ENCODE measurements at places on chromosomes 2 and 18.

GRCh38 chr2:28956890-28957289 is 24.2 kb upstream of the TOGARAM2 start:
- DNase-seq = no peak

DNA sequence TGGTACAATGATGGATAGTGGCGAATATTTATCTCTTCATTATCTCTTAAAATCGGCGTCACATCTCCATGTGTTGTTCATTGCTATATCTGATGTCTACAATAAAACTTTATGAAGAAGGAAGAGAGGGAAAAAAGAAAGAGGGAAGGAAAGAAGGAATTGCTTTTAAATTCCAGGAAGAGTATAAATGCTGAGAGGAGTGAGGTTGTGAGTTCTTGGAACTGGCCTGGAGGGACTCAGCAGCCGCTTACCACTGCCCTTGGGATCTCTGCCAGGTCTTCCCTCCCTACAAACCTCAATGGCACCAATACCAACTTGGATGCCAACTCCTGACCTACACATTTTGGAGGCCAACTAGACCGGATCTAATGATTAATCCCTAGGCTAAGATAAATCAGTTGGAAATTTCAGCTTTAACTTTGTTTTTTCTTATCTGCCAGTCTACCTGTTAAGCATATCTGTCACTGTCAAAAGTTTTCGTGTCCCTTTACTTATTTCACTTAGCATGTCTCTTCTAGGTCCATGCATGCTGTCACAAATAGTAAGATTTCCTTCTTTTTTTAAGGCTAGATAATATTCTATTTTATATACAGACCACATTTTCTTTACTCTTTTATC is 9.8 kb downstream of the SCN9A start:
- no peak for DNase-seq

DNA sequence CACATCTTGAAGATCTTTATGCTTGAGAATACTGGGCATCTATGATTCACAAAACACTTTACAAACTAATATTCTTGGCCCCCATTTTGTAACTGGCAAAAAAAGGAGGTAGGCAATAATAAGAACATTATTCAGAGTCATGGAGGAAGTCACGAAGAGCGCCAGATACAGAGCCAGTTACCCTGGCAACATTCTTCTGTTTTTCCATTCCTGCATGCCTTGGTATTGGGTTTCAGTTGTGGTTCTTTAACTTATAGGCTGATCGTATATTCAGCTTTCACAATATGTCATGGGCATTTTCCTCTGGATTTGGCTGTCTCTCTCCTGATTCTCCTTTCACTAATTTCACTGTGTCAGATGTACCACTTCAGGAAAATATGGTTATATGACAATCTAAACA is 234.7 kb downstream of the HRH4 start:
- no peak for DNase-seq

DNA sequence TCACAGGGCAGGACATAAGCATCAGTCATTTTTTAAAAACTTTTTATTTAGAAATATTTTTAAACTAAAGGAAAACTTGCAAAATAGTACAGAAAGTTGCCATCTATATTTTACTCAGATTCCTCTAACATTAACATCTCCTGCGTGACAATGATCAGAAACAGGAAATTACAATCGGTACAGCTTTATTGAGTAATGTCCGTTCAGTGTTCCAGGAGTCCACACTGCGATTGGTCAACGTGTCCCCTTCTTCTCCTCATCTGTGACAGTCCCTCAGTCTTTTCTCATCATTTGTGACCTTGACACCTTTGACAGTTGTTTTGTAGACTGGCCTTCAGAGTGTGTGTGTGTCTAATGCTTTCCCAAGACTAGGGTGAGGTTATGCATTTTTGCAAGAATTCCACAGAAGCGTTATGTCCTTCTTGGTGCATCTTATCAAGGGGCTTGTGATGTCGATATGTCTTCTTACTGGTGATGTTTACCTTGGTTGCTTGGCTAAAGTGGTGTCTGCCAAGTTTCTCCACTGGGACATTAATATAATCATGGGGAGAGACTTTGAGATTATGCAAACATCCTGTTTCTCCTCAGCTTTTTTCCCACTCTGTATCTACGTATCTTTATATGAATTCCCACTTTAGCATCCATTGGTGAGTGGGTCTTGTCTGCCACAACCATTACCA is 21.4 kb upstream of the TMEM177 start:
- DNase-seq = no peak

- no peak for DNase-seq
These were observed 71.8 kb downstream of the GDF7 start for GRCh38 chr2:20738772-20739171.

DNA sequence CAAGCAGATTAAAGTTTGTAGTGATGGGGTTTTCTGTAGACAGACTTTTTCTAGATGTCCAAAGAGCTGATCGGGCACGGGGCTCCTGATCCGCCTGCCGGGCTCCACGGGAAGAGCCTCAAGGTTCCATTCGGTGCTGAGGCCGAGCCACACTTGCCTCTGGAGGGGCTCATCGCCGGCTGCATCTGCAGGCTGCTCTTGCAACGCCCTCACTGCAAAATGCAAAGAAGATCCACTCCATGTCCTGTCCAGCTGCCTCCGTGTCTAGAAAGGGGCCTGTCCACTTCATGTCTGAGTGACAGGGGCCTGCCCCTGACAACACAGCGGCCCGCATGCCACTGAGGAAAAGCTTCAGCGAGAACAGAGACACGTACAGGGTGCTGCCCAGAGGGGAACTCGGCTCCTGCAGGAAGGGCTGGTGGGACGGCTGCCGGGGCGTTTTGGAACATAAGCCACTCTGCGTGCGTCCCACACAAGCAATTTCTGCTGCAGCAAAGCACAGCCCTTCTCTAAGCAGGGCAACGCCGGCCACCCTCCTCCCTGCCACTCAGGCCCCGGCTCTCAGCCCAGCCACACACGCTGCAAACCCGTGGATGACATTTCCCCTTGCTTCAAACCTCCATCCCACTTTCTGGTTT is 53.6 kb upstream of the CTDP1 start:
- DNase-seq = no peak

GRCh38 chr2:172387361-172387760 is 40.0 kb upstream of the ITGA6 start:
- no peak for DNase-seq

GRCh38 chr18:292271-292670 is 24.4 kb upstream of the THOC1 start:
- no peak for DNase-seq

GRCh38 chr2:234790380-234790779 is 161.4 kb upstream of the SH3BP4 start:
- DNase-seq = no peak

DNA sequence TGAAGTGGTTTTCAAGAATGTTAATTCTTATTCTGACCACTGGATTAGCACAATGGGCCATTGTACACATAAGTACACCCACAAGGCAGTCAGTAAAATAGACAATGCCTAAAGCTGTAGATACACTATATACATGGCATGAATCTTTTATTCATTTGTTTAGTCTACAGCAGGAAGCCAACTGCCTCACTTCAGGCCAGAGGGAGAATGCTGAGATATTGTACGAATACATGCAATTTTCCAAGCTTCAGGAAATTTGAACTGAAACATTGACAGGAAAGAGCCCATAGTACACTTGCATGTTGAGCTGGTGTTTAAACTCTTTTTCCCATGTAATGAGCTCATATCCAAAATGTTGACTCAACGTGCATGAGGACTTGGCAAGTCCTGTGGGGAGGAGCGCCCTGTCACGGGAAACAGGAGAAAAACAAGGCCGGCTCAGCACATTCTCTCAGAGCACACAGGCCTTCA is 111.6 kb upstream of the CYP1B1 start:
- peak; percentile 90 for DNase-seq

DNA sequence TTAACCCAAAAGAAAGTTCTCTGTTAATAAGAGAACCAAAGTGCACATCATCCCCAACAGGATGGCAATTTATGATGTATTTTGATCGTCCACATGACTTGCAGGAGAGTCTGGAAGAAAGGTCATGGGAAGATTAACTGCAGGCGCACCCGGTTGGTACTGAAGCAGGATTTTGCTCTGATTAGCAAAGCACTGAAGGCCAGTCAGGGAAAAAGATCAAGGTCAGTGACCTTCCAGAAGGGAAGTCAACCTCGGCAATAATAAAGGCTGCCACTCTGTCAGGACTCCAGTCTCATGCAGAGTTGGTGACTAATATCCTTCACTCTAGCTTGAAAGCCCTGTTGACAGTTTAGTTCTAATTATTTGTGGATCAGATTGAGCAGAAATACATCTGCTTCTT is 432.7 kb upstream of the RAB12 start:
- no peak for DNase-seq

GRCh38 chr2:218026244-218026643 is 23.4 kb upstream of the TNS1 start:
- DNase-seq = no peak

GRCh38 chr18:6956495-6956894 is 161.1 kb downstream of the LAMA1 start:
- no peak for DNase-seq

- DNase-seq = peak; percentile 67
These were observed 16.0 kb downstream of the EPG5 start for GRCh38 chr18:45951016-45951714.

GRCh38 chr2:208280234-208280633 is 14.2 kb downstream of the PIKFYVE start:
- DNase-seq = no peak

DNA sequence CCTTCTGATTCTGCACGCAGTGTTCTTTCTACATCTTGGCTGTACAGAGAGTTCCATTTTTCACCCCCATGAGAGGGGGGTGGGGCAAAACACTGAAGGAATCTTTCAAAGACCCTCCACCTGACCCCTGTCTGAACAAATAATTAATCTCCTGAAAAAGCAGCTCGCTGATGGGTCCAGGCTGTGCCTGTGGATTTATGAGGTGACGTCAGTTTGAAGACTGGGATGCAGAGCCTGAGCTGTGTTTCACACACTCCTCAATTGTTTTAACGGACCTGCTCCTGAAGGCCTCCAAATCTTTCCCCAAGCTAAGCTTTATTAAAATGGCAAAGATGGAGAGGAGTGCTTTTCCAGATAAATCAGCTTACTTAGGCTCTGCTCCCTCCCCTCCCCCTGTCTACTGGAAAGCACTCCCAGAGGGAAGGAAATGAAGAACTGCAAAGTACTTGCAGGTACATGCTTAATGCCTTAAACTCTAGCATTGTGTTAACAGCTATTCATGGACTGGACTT is 390.2 kb upstream of the TNP1 start:
- DNase-seq = peak; percentile 41

DNA sequence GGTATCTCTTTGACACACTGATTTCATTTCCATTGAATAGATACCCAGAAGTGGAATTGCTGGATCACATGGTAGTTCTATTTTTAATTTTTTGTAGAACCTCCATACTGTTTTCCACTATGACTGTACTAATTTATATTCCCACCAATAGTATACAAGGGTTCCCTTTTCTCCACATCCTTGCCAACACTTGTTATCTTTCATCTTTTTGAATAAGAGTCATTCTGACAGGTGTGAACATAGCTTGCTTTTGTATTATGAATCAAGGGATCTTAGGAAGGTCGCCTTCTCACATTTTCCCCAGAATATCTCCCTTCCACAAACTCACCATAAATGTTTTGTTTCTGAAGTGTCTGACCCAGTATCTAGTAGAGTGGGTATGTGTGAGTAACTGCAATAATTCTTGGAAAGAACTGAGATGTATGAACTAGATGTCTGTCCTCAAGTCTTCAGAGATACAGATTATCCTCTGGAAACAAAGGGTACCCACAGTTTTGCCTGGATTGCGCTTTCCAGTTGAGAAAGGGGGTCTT is 17.1 kb upstream of the SP3 start:
- no peak for DNase-seq

- no peak for DNase-seq
These were observed 19.5 kb downstream of the STRADB start for GRCh38 chr2:201470821-201471731.

DNA sequence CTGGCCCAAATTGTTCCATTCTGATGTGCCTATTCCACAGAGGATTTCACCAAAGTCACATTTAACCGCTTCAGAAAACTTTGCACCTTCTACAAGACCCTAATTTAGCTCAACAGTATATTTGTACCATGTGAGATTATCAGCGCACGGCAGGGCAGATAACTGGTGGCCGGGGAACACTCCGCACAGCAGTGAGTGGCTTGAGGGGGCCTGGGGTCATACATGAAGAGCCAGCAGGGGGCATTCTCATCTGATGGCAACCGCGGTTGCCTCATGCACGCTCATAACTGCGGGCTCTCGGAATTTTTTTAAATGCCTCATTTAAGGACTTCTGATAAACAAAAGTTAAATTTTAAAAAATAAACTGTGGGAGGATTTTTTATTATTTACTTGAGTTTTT is 84.1 kb downstream of the BIN1 start:
- DNase-seq = no peak

- DNase-seq = no peak
These were observed 17.3 kb upstream of the SPP2 start for GRCh38 chr2:234033174-234033573.

- no peak for DNase-seq
These were observed 25.3 kb downstream of the SMAD7 start for GRCh38 chr18:48925491-48925780.

- no peak for DNase-seq
These were observed 213.0 kb upstream of the RAB6C start for GRCh38 chr2:129766374-129766993.

GRCh38 chr2:218332288-218332687 is 24.4 kb upstream of the CATIP start:
- DNase-seq = no peak

GRCh38 chr2:225117051-225117716 is 74.9 kb upstream of the DOCK10 start:
- no peak for DNase-seq

- no peak for DNase-seq
These were observed 7.9 kb downstream of the TMEM198 start for GRCh38 chr2:219551441-219552381.

DNA sequence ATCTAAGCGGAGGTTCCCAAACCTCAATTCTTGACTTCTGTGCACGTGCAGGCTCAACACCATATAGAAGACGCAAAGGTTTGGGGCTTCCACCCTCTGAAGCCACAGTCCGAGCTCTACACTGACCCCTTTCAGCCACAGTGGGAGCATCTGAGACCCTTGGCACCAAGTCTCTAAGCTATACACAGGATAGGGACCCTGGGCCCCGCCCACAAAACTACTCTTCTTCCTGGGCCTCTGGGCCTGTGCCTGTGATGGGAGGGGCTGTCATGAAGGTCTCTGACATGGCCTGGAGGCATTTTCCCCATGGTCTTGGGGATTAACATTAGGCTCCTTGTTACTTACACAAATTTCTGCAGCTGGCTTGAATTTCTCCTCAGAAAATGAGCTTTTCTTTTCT is 1374.1 kb upstream of the NXPH2 start:
- no peak for DNase-seq

- peak; percentile 71 for DNase-seq
These were observed 86.4 kb upstream of the HK2 start for GRCh38 chr2:74747411-74748080.

GRCh38 chr2:233421091-233421816 is 67.0 kb downstream of the DGKD start:
- no peak for DNase-seq

GRCh38 chr2:19738707-19739106 is 163.1 kb downstream of the TTC32 start:
- DNase-seq = peak; percentile 62
